Hematopoietic multipotent progenitor cell treated with erythropoietin and hydrocortisone succinate and interleukin-3 and kit ligand, for 15 days (in vitro differentiated cells): ENCODE measurements at places on chromosomes 2 and 18.

DNA sequence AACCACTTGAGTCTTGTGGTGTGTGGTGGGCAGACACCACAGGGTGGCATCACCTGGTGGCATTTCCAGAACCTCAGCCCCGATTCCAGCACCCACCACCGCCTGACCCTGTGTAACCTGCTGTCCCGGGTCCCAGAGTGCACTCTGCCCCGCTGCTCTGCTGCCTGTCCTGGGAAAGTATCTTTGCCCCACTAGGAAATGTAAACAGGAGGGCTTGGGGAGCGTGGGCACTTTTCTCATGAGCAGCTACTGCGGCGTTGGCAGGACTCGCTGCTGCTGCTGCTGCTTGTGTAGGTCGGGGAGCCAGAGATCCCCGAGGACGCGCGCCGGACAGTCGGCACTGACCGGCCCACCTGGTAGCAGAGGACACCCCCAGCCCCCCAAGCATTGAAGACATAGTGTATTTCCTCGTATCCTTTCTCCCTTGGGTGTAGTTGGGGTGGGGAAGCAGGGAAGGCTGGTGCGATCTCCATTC is 13.4 kb downstream of the DTYMK start:
- no peak for DNase-seq

GRCh38 chr2:203687165-203687564 is 19.3 kb upstream of the CD28 start:
- DNase-seq, result no peak

GRCh38 chr2:198375083-198375410 is 570.7 kb downstream of the PLCL1 start:
- DNase-seq, result no peak

GRCh38 chr2:1972948-1973347 is 228.6 kb upstream of the PXDN start:
- DNase-seq, result no peak

DNA sequence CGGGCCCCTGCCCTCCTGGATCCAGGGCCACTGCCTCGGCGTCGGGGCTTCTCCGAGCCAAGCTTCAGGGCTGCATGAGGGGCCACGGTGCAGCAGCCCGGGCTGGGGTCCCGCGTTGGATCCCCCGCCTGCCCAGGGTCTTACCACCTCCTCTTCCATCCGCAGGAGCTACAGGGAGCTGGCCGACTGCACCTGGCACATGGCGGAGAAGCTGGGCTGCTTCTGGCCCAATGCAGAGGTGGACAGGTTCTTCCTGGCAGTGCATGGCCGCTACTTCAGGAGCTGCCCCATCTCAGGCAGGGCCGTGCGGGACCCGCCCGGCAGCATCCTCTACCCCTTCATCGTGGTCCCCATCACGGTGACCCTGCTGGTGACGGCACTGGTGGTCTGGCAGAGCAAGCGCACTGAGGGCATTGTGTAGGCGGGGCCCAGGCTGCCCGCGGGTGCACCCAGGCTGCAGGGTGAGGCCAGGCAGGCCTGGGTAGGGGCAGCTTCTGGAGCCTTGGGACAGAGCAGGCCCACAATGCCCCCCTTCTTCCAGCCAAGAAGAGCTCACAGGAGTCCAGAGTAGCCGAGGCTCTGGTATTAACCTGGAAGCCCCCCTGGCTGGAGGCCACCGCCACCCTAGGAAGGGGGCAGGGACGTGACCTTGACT is 52.1 kb downstream of the RAMP1 start:
- DNase-seq, result no peak

DNA sequence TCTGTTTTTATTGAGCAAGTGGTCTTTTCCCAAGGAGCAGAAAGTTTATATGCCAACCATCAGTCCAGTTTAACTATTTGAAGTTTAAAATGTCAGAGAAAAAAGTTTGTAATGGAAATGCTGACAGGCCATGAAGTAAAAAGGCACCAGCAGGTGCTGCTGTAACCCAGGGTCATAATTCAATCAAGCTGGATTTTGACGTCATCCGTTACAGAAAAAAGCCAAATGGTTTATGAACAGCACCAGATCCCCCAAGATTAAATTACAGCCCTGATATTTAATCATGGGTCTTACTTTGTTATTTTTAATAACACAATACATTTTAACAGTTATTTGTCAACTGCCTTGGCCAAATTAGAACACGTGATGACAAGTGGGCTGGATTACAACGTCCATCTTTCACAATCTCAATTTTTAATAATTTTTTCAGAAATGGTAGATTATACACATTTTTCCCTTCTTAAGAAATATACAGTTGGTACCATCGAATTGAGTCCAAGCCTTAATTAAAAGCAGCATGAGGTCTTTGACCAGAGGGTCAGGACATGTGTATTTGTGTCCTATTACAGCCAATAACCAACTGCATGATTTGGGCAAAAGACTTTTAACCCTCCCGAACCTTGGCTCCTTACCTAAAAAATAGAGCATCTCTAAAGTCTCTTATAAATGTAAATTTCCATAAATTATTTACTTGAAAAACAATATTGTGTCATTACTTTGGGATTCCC is 10.0 kb downstream of the TCF4 start:
- DNase-seq, result no peak

- DNase-seq, result no peak
Measured at GRCh38 chr2:154706660-154707059, 8.2 kb downstream of the KCNJ3 start.
